ENCODE measurements at places on chromosomes 2 and 18.

GRCh38 chr2:37982147-37982582 lies 57.1 kb downstream of the RMDN2 start:
- peak; percentile 18 for DNase-seq

- DNase-seq, result no peak
Measured at GRCh38 chr2:120578576-120579352, 156.9 kb upstream of the GLI2 start.

DNA sequence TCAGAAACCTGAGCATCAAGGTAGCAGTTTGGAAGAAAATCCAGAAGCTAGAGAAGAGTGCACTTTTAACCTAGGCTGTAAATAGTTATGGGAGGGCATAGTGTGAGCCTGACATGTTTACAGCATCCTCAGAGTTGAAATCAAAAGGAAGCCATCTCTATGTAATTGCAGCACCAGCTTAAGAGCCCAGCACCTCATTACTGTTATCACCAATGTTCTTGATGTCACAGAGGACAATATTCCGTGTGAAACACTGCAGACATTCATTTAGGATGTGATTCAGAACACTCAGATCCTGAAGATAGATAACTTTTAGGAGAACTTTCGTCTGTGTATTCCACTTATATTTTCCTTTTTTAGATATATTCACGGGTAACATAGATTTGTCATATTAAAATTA lies 48.1 kb downstream of the FBXO36 start:
- no peak for DNase-seq

DNA sequence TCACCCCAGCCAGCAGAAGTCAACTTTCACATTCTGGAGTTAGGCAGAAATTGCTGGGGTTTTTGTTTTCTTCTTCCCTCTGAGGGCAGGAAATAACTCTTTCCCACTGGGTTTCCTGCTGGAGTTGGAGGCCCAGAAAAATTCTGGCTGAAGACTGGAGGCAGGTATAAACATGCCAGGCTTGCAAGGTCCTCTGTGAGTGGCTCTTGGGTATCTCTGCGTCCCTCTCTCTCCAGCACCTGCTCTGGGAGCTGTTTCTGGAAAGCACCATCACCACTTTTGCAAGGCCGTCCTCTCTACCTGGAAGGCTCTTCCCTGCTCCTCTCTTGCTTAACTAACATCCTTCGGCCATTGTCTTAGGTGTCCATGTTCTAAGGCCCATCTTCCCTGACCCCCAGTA lies 91.0 kb downstream of the MCFD2 start:
- DNase-seq, result no peak

GRCh38 chr2:191171708-191172355 lies 21.0 kb upstream of the STAT4 start:
- no peak for DNase-seq

DNA sequence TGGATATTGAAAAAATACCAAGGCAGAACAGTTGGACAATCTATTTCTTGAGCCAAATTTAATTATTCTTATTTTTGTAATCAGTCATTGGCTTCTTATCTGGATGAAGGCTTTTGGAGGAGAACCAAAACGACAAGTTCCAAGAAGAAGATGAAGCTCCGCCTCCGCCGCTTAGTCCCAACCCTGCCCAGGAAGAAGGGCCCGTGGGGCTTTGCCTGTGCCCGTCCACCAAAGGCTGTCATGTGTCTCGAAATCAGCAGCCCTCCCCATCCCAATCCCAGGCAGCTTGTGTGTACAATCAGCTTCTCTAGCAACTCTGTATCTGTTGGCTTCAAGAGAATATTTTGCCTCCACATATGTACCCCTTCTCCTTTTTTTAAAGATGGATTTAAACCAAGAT lies 24.6 kb downstream of the PTRHD1 start:
- no peak for DNase-seq

DNA sequence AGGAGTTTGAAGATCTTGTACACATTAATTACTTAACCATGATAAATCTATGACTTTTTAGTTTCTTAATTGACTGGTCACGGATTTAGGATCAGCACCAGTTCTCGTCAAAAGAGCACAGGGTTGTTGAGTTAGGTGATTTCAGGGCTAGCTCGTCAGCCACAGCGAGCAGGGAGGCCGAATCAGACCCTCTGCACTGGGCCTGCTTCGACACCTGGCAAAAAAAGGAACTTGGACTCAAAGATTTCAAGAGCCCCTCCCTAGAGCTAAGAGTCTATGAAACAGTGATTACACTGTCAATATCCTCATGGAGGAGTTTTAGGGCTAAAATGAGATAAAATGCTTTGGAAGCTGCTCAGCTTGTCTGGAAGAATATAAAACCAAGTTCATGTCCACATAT lies 4.6 kb upstream of the SERTAD2 start:
- no peak for DNase-seq

DNA sequence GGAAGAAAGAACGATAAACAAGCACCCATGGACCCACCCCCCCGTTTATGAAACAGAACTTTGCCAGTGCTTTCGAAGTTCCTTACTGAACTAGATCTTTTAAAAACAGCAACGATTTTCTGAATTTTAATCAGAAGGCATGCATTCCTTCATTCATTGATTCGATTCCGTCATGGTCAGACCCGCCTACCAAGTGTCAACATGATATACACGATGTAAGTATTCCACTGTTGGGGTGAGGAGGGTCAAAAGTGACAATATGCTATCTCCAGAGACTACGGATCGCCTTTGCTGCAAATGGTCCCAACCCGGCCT lies 316 bp upstream of the FMNL2 start:
- no peak for DNase-seq

- no peak for DNase-seq
Measured at GRCh38 chr2:105376010-105376409, 22.8 kb downstream of the FHL2 start.

DNA sequence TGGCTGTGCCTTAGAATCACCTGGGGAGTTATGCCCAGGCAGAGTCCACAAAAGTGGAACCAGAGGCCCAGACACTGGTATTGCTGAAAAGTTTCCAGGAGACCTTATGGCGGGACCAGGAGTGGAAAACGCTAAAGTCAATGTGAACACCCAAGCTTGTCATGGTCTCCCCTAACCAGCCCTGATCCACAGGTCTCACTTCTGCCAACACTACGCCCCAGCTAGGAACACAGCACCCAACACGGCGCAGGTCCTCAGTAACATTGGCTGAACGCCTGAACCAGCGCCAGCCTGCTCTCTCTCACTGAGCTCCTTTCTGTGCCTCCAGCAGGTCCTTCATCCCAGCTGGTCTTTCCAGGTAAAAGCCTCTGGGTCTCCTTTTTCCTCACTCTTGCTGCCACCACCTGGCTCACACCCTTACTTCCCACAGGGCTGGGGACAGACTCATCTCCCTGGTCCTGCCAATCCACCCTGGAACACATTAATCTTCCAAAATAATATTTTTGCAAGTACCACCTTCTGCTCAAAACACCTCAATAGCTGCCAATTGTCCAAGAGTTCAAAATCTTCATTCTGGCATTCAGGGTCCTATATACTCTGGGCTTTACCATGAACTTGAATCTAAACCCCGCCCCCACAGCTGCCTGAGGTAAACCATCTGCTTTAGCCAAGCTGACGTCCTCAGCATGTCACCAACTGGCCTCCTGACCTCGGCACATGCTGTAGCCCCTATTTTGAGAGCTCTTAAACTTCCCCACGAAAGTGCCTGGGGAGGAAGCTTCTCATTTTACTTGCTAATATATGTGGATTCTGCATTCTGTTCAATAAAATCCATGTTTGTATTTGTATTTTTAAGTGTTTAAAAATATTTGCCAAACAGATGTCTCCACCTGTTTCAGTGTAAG lies 34.6 kb downstream of the ADCY3 start:
- no peak for DNase-seq

DNA sequence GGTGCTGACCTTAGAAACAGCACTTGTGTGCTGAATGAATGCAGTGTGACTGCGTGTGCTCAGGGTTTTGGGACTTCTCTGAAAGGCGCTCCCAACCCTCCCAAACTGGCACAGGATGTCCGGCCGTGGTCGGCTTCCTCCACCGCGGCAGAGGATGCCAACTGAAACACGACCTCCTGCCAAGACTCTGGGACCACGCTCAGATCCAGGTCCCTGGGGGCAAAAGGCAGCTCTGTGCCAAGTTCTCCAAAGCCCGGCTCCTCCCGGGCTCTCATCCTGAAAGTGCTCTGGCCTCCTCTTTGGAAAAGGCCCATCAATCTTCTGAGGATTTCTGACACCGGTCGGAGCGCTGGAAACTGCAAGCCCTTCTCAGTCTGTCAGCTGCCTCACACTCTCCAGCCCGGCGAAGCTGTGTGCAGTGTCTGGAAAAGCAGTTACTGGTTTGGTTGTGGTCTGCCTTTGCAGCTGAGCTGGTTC lies 32.3 kb upstream of the ZBTB7C start:
- no peak for DNase-seq

- no peak for DNase-seq
Measured at GRCh38 chr2:174399171-174399570, 3.6 kb downstream of the SCRN3 start.

DNA sequence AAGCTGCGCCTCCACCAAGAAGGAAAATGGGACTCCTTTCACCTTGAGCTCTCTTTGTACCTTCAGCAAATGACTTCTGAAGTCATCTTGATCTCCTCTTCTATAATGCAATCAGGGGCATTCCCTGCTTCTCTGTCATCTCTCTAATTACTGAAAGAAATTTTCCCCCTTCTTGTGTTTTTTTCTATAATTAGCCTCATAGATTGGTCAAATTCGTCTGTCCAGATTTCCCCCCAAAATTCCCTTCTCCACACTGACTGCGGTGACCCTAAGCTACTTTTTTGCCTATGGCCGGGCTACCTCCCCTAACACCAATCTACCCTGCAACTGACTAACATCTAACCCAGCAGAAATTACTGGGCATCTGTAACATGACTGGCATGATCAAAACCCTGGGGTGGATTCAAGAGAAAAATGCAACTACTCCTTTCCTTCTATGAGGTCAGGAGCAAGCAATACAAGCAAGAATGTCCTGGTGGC lies 168.6 kb downstream of the BCL2 start:
- no peak for DNase-seq

GRCh38 chr2:164692114-164692513 lies 70.8 kb upstream of the GRB14 start:
- DNase-seq, result no peak

DNA sequence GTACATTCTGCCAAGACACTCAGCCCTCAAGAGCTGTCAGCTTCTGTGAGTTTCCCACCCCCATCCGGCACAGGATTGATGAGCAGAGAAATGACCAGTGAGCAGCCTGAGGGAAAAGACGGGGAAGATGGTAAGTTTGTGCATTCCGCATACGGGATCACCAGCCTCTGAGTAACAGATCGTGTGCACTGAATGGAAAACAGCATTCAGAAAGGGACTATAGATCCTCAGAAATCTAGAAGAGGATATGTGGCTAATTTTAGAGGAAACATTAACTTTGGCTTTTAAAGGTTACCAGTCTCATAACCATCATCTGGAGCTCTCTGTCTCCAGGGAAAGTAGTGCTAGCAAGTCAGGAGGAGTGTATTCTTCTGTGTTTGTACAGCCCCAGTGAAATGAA lies 326.0 kb downstream of the TGIF1 start:
- DNase-seq, result no peak

GRCh38 chr2:198471291-198471690 lies 666.9 kb downstream of the PLCL1 start:
- DNase-seq, result no peak

- no peak for DNase-seq
Measured at GRCh38 chr2:227655454-227655853, 11.2 kb upstream of the SCYGR5 start.

GRCh38 chr2:217999595-217999959 lies 3.2 kb downstream of the TNS1 start:
- DNase-seq, result no peak

- DNase-seq, result no peak
Measured at GRCh38 chr2:145799595-145800108, 1279.7 kb upstream of the ZEB2 start.

GRCh38 chr2:175903384-175903936 lies 98.6 kb downstream of the LNPK start:
- no peak for DNase-seq

DNA sequence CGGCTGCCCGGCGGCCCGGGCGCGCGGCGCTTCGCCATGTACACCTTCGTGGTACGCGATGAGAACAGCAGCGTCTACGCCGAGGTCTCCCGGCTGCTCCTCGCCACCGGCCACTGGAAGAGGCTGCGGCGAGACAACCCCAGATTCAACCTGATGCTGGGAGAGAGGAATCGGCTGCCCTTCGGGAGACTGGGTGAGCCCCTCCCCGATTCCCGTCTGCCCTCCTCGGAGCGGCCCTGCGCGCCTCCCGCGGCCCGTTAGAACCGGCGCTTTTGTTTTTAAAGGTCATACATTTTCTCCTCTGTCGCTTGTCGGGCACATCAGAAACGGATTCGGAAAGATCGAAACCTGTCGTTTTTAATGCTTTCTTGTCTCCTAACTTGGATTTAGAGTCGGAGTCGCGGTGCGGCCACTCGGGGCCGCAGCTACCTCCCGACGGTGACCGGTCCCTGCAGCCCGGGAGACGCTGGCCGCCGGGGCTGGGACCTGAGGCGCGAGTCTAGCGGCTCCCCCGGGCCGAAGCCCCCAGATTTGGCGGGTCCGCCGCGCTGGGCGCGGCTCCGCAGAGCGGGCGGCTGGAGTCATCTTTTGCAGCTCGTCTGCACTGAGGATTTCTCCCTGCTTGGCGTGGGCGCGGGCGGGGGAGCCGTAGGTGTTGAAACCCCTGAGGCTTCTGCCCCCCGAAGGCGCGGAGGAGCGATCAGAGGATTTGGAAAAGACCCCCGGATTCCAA lies 519 bp downstream of the TTL start:
- DNase-seq, result peak; percentile 7

DNA sequence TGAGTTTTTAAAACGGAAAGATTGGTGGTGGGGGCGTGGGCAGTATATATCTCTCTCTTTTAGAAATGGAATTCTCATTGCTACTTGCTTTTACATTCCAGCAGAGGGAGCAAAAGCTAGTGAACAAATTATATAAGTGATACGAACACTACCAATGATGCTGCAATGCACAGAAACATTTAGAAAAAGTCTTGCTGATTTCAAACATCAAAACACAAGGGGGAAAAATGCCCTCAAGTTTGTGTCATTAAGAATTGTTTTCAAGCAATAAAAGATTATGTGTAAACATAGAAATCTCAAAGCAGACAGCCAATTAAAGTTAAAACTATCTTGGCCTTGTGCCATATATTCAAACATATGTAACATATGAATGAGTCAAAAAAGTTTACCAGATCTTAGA lies 296.3 kb upstream of the KCNJ3 start:
- no peak for DNase-seq

GRCh38 chr2:107719836-107720235 lies 106.9 kb upstream of the RGPD4 start:
- DNase-seq, result no peak

GRCh38 chr2:11742702-11743357 lies 3.6 kb upstream of the LPIN1 start:
- no peak for DNase-seq

- no peak for DNase-seq
Measured at GRCh38 chr2:8648441-8649213, 33.2 kb upstream of the ID2 start.

- no peak for DNase-seq
Measured at GRCh38 chr18:47501946-47502345, 250.5 kb upstream of the SKOR2 start.

GRCh38 chr18:54149078-54149697 lies 75.3 kb downstream of the MBD2 start:
- peak; percentile 5 for DNase-seq

GRCh38 chr2:138086576-138086975 lies 122.3 kb downstream of the HNMT start:
- no peak for DNase-seq

GRCh38 chr18:3304832-3305231 lies 42.9 kb downstream of the MYL12B start:
- DNase-seq, result no peak

- DNase-seq, result no peak
Measured at GRCh38 chr2:6880200-6880733, 2.7 kb downstream of the RSAD2 start.

Measured in stimulated activated CD8-positive, alpha-beta memory T cell treated with anti-CD3 and anti-CD28 coated beads, Interleukin-7, amount 100 ng/mL, for 1 hour (primary cell).